NCI-H510A treated with DMSO at 0.1 percent for 48 hours (cell line): ENCODE measurements at places on chromosomes 5 and 9.

DNA sequence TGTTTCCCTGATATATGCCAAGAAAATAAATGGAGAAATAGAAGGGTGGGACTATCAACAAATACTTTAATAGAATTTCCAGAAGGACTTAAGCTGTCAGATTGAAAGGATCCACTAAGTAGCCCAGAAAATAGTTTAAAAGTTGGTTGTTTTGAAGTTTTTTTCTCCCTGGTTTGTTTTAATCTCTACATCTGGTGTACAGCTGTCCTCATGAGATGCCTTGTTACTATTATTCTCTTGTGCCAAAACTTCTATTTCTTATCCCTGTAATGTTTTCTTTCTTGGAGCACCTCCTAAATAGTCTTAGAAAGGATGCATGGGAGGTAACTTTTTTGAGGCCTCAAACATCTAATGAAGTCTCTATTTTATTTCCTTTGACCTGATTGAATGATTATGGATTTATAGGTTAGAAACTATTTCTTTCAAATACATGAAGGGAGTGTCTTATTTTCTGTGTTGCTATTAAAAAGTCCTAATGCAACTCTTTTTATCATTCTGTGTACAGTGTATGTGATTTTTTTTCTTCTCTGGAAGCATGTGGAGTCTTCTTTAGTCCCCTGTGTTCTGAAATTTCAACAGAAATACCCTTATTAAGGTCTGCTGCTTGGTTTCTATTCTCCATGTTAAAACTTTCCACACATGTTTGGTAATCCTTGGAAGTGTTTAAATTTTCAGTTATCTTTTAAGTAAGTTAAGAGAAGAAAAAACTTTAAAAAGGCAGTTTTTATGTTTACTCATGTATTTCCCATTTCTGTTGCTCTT lies 140.0 kb upstream of the CDKN2B start:
- DNase-seq = no peak

GRCh38 chr5:128334010-128334716 lies 203.9 kb downstream of the FBN2 start:
- DNase-seq = no peak

DNA sequence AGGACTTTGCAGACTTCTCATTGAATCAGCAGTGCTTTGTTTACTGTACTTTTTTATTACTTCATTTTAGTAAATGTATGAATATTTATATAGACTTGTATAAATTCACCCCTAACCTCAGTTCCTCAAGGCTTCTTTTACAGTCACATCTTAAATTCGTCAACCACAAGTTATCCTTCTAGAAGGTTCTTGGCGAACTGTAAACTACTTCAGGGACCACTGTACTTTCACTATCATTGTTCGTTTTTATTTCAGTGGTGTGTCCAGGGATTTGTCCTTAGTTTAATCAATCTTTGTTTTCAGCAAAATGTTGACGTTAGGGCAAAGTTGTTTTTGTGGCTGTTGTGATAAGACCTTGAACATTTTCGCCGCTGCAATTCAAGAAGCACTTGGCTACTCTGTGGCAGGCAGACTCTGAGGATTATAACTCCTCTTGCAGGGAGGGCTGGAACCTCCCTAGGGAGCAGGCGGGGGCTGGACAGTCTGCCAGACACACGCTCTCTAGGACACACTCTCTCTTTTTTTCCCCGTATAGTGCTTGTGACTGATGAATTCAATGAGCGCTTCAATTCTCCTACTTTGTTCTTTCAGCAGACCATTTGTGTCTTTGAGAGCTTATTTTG lies 252.8 kb downstream of the FBXL7 start:
- DNase-seq = no peak

GRCh38 chr5:16120579-16120978 lies 59.0 kb downstream of the MARCHF11 start:
- no peak for DNase-seq

GRCh38 chr5:146342882-146343865 lies 4.5 kb downstream of the POU4F3 start:
- DNase-seq = no peak

DNA sequence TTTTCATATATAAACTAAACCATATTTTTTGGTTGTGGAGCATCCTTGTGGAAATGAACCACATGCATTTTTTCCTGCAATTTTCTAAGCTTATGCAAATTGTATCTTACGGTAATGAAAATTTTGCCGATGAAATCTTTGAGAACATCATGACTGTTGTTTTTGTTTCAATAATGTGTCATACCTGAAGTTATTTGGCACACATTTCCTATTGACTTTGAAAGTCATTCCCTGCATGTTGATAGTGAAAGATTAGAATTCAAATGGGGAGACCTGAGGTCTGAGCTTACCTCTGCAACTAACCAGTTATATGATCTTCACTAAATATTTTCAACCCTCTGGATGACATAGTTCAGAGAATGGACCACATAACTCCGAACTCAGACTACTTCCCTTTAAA lies 88.5 kb downstream of the PRR16 start:
- DNase-seq = no peak

DNA sequence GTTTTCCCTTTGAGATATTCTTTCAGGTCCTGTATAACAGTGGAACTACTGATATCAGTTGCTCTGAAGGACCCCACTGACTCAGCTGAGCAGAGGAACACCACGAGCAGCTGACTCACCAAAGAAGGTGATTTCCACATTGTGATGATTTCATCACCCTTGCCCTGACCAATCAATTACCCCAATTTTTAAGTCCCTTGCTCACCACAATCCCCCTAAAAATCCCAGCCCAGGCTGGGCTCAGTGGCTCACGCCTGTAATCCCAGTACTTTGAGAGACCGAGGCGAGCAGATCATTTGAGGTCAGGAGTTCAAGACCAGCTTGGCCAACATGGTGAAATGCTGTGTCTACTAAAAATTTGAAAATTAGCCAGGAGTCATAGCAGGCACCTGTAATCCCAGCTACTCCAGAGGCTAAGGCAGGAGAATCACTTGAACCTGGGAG lies 125.3 kb upstream of the ABCA1 start:
- DNase-seq = no peak

GRCh38 chr5:177431317-177432142 lies 5.1 kb downstream of the GRK6 start:
- DNase-seq = no peak

DNA sequence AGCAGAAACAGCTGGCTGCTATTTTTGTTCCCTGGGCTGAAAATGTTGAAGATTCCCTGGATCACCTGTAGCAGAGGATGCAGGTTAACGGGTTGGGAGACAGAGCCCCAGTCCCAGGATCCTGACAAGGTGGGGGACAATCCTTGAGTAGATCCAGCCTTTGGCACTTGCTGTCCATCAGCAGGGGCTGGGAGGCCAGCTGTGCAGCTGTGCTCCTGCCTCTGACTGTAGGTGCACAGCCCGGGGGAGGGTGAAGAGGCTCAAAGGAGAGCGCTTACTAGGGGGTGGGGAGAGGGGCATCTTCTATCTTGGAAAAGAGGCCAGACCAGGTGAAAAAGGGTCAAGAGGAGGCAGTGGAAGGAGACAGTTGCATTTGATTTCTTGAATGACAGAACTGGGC lies 3.5 kb upstream of the DDX41 start:
- DNase-seq = no peak

DNA sequence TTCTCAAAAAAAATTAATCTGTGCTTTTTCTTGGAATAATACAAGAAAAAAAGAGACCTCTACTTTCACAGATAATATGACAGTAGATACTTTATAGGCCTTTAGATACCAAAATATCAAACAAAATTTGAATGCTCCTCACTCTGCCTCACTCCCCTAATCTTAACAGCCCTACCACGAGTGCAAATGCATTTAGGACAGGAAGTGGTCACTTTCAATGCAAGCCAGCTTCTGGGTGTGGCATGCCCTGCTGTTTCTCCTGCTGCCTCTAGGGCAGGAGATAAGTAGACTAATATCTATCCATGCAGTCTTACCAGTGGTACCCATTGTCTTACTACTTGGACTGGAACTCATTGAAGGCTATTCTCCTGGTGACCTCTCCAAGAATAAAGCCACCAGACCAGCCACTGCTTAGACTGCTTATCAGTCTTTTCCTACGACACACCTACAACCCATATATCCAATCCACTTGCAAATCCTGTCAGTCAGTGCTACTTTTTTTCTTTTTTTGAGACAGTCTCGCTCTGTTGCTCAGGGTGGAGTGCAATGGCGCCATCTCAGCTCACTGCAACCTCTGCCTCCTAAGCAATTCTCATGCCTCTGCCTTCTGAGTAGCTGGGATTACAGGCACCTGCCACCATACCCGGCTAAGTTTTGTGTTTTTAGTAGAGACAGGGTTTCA lies 23.0 kb downstream of the FRRS1L start:
- DNase-seq = peak; percentile 27

DNA sequence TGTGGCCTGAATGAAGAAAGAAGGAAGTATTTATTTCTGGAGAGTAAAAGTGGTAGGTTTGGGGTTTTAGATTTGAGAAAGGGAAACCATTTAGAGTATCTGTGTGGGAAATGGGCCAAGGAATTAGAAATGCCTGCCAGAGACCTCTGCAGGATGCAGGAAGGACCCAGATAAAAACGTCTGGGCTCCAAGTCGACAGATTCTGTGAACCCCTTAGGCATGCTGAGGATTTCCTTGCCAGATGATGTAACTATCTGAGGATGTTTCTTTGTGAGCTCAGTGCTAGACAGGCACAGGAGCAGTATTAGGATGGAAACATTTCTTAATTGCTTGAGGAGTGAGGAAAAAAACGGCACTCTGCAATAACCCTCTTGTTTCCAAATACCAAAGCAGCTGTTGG lies 251.8 kb upstream of the DMRT1 start:
- DNase-seq = no peak

DNA sequence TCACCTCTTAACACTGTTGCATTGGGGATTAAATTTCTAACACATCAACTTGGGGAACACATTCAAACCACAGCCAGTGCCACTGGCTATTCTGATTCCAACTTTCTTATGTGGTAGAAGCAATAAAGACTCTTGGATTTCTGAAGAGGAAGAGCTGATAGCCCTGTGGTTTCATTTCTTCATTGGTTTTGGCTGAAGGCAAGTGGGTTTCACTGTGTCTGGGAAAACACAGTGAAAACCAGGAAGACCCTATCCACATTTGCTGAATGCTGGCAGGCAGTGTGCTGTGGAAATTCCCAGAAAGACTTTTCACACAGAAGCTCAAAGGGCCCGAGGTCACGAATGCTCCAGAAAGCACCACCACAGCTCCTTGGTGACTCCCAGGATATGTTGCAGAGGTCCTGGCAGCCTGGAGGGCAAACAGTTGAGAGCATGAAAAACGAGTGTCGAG lies 67.1 kb downstream of the DAPK1 start:
- no peak for DNase-seq

GRCh38 chr5:4584982-4585381 lies 555.1 kb upstream of the ADAMTS16 start:
- no peak for DNase-seq

- no peak for DNase-seq
Observed at GRCh38 chr5:143219696-143220095, 183.8 kb downstream of the NR3C1 start.

DNA sequence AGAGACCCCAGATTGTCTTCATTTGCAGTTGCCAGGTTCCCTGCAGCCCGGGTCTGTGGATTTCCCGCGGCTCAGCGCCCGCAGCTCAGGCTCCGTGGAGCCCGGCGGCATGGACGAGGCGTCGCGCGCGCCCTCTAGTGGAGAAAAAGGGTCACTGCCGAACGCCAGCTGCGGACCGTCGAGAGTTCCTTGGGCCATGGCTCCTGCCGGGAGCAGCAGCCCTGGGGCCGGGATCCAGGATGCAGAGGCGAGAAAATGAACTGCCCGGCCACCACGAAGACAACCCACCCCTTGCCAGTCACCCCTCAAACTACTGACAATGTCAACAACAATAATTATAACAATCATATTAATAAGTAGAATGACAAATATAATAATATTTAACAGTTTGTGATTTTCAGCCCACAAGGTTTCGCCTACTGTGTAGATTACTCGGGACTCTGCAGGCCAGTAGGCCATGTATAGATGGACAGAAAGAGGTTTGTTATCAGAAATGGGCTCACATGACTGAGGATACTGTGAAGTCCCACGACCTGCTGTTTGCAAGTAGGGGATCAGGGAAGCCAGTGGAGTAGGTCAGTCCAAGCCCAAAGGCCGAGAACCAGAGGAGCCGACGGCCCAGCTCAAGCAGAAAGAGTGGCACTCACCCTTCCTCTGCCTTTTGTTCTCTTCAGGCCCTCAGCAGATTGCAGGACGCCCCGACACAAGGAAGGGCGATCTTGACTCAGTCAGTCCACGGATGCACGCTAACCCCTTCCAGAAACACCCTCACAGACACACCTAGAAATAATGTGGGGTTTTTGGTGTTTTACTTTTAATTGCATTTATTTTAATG lies 43.1 kb downstream of the BOD1 start:
- DNase-seq = peak; percentile 43

DNA sequence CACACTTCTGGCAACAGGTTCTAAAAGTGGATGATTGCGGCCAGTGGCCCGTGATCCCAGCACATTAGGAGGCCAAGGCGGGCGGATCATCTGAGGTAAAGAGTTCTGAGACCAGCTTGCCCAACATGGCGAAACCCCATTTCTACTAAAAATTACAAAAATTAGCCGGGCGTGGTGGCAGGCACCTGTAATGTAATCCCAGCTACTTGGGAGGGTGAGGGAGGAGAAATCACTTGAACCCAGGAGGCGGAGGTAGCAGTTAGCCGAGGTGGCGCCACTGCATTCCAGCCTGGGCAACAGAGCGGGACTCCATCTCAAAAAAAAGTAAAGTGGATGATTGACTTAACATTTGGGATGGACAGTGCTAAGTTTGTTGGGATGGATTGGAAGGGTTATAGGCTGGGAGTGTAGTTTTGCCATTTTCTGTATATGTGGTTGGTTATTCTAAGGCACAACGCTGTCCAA lies 3.4 kb downstream of the MATR3 start:
- no peak for DNase-seq

DNA sequence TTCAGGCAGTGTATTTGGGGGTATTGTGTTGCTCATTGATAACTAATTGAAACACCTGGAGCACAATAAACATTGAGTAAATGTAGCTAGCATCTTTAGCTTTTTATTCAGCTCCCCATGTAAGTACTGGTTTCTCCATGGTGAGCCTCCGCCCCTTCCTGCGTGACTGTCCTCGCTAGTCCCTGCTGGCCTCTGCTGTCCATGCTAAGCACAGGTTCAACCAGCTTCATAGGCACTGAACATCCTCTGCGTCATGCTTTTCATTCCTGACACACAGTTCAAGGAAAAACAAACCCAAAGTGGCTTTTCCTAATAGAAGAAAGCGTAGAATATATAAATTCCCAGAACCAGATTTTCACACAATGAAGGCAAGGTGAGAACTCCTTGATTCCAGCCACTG lies 27.3 kb upstream of the DAP start:
- DNase-seq = no peak

DNA sequence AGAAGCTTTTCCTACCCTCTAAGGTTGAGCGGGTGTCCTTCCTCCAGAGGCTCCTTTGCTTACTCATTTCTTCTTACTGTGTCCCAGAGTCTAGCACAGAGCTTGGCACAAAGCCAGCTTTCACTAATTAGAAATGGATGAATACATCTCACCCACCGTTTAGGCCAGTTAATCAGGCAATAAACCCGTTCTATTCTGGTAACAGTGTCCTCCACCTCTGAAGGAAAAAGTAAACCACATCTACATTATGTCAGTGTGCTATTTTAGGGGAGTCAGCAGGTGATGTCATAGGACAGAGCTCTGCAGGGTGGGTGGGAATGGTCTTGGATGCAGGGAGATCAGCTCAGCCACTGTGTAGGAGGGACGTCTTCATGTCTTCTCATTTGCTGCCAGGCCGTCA lies 109.2 kb downstream of the OSTF1 start:
- no peak for DNase-seq
